ENCODE measurements at places on chromosomes 5 and 9.

DNA sequence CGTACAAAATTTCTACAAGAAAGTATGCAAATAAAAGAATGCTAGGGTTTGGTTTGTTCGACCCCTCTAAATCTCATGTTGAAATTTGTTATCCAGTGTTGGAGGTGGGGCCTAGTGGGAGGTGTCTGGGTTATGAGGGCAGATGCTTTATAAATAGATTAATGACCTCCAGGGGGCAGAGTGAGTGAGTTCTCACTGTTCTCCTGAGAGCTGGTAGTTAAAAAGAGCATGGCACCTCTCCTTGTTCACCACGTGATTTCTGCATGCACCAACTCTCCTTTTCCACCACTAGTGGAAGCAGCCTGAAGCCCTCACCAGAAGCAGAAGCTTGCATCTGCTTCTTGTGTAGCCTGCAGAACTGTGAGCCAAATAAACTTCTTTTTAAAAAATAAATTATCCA lies 50.4 kb upstream of the FAM170A start:
- DNase-seq, result no peak

GRCh38 chr5:149355688-149356087 lies 2.2 kb upstream of the PCYOX1L start:
- no peak for DNase-seq

DNA sequence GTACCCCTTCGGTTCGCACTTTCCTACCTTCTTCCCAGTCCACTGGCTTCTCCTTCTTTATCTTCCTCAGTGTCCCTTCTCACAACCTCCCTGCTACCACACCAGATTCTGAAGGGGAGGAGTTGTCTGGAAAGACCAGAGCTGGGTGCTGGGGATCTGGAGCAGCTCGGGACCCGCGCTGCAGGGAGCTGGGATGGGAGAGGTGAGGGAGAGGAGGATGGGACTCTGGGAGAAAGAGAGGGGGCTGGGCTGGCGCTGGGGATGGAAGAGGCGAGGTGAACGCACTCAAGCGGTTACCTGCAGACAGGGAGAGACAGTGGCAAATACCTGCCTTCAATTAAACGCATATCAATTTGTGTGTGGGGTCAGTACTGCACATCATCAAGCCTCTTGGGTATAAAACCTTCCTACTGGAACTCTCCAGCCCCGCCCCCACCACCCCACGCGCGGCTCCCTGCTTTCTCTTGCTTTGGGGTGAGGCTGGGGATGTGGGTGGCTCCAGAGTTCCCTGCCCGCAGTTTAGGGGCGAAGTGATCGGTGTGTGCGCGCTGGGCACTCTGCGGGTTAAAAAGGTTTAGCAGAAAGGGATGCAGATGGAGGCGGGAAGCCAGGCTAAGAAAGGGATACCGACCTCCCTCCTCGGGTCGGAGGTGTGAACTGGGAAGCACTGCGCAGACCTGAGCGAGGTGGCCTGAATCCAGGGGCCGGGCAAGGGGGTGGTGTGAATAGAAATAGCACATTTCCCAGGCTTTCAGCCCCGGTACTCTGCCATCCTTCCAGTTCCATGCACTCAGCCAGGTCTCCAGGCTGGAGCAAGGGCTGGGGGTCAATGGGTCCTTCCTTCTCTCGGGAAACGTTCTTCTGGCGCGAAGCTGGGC lies 977 bp upstream of the PAM start:
- no peak for DNase-seq

GRCh38 chr9:35415402-35416097 lies 74.4 kb upstream of the RUSC2 start:
- no peak for DNase-seq

DNA sequence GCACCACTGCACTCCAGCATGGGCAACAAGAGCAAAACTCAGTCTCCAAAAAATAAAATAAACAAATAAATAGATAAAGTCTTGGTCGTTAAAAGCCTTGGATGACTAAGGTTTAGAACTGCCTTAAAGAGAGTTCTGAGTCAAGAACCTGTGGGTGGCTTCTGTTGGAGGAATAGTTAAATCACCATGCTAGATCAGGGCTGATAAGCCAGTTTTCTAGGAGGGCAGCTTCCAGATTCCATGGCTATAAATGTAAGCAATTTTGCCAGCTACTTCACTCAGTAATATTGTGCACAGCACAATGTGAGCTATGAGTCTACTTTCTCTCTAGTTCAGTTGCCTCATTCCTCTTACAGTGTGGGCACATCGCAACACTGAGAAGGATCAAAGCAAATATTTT lies 242.1 kb upstream of the NUDT12 start:
- DNase-seq, result no peak

DNA sequence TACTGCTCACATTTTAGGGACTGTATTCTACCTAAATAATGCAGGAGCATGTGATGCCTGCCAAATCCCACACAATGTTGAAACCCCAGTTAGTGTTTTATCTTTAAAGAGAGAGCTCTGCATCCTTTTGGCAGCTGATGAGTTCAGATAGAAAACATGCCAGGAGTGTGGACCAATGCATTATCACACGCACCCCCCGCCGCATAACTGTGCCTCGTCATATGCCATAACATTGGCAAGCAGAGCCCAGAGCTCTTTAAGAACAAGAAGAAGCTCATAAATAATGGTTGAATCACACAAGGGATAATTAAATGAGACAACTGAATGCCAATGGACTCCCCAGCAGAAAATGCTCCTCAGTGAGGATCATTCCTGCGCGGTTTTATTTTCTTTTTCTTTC lies 52.8 kb upstream of the RORB start:
- no peak for DNase-seq

GRCh38 chr5:169116961-169117461 lies 183.9 kb downstream of the SLIT3 start:
- DNase-seq, result no peak

DNA sequence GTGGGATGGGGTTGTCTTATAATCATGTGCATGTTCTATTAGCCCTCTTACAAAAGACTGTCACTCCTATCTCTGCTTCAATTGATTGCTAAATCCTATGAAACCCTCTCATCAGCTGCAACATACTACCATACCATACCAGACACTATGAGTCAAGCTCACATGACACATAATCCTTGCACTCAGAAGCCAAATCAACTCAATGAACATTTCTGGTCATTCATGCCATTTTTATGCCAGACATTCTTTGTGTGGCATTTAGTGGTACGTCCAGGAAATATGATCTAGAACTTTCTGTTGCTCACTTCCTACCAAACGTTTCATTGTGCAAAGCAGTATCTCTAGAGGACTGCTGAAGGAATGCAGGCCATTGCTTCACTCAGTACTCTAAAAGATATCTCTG lies 159.2 kb upstream of the GNA14 start:
- DNase-seq, result no peak

DNA sequence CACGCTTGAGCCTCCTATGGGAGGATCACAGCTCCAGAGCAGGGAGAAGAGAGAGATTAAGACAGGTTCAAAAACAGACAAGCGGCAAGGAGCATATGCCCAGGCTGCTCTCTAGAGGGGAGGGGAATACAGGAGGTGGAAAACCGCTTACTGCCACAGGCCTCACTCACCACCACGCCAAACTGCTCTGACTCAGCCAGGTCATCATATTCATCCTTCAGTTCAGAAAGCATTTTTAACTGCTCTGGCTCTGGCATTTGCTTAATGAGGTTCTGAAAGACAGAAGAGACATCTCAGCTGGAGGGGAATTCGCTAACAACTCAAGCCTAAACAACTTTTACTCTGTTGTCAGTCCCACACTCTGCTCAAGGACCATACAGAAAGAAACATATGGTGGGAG lies 40.1 kb downstream of the PCDHGC5 start:
- DNase-seq, result no peak

DNA sequence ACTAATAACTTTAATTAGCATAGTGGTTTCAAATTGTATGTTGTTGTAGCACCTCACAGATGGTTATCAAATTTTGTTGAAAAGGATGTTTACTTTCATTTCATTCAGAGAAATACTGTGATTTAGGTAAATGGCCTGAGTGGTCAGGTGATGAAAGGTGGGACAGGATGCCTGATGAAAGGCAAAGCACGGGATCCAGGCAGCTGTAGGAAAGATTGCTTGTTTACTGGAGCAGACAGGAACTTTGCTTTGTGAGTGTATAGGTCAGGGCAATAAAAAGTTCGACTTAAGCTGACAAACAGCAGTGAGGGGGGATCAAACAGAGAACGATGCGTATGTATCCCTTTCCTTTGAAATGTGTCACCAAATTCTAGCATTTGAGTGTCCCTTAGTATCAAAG lies 19.0 kb downstream of the KIAA1958 start:
- no peak for DNase-seq

DNA sequence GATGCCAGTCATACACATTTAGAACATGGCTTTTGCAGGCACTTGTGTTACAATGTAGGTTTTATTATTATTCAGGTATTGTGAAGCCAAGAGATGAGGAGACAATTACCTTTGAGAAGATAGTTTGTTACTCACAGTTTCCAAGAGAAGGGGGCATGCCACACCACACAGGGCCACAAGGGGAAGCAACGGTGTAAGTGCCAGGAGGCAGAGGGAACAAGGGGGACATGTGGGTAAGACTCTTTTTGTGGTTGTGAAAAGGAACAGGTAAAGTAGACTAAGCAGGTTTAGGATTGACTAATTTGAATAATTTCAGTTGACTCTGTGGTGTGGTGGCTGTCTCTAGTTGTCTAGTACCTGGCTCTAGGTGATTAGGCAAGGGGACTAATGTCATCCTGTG lies 191.2 kb downstream of the TRPM6 start:
- DNase-seq, result no peak

GRCh38 chr9:84169240-84169639 lies 171.3 kb downstream of the SLC28A3 start:
- no peak for DNase-seq

GRCh38 chr5:79020861-79021561 lies 35.9 kb upstream of the ARSB start:
- DNase-seq, result no peak

Data from activated CD4-positive, alpha-beta T cell treated with anti-CD3 and anti-CD28 coated beads for 1 hour (primary cell).